ENCODE measurements at places on chromosomes 12 and 14. TPM values are rescaled to one million over a fixed set of nuclear protein-coding genes. Genes with fewer than 3 reads are reported as not detected.

DNA sequence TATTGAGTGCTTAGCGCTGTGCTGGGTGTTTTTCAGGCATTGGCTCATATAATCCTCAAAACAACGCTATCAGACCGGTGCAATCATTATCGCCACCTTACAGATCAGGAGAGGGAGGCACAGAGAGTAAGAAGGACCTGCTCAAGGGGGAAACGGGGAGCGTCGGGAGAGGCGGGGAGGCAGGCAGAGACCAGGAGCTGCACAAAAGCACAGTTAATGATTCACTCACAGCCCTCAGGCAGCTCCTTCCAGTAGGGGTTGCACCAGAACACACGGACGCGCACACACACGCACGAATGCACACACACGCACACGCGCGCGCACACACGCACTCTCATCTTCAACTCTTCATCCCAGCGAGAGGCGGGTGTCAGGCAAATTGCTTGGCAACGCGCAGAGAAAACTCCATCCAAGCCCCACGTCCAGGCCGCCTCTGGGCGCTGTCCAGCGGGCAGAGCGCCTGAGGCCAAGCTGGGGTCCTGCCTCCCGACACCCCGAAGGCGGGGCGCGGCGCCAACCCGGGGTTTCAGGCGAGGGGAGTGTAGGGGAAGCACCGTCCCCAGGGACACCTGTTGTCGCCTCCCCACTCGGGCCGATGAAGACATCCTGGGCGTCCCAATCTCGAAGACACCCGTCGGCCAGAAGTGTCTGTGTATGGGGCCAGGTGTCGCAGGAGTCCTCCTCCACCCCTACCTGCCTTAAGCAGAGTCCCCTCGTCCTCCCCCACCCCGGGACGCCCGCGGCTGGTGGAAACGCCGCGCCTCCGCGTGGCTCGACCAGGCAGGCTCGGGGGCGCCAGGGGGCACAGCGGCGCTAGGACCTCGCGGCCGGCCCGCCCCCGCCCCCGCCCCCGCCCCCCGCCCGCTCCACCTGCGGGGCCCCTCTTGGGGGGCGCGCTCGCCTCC is 35.5 kb upstream of the STON2 start:
- no peak for DNase-seq

- no peak for DNase-seq
Observed at GRCh38 chr12:132550014-132550802, 60.2 kb downstream of the LRCOL1 start.

The SRRM4 gene
- total RNA-seq, result not detected

- DNase-seq, result no peak
Observed at GRCh38 chr12:44960423-44960822, 84.3 kb upstream of the NELL2 start.

DNA sequence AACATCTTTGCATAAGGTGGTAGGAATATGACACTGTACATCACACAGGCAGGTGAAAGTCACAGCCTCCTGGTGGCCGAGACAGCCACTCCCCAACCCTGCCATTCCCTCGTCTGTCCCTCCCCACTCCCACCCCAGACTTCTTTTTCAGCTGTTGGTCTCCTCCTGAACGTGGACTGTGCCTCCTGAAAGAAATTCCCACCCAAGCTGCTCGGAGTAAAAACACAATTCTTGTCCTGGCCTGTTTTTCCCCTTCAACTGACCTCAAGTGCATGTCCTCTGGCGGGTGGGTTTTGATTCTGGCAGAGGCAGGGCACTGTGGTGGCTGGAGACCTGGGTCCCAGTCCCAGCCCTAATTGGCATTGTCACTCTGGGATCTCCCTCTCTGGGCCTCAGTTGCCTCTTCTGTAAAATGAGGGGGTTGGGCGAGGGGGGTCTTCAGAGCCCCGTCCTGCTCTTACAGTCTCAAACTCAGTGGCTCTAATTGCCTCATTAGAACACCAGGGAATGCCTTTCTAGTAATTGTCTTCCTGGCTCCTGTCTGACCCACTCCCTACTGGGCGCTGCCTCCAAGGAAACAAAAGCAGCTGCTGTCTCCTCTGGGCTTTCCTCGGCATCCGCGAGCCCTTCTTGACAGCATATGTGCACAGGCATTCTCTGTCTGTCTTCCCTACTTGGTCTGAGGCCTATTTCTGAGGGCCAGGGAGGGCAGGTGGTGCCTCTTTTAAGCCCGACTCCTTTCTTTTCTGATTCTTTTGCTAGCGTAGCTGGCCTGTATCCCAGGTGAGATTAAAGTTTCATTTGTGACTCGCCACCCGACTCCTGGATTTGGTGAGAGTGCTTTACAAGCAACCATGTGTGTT is 186.6 kb upstream of the RMST start:
- no peak for DNase-seq

GRCh38 chr14:49670475-49670874 is 17.5 kb downstream of the POLE2 start:
- no peak for DNase-seq

GRCh38 chr12:122929812-122930211 is 33.9 kb upstream of the VPS37B start:
- no peak for DNase-seq

DNA sequence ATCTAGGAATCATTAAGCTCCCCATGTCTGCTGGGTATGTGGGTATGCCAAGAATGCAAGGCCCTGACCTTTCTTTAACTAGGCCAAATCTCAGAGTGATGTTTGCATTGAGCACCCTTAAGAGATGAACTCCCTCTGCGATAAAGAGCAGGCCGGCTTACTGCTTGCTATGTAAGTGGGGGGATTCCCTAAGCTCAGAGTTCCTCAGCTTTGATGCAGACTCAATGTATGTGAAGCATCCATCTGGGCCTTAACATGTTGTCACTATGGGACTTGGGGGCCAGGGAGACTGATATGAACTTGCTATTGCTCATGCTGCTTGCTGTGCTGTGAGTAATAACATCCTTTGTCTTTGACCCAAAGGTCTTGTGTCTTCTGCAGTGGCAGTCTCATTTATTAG is 149.7 kb downstream of the C12orf75 start:
- DNase-seq, result peak; percentile 30

The KRT73 gene
- total RNA-seq, result not detected

The OR2AP1 gene
- not detected for total RNA-seq
